ENCODE measurements at places on chromosomes 5 and 9. TPM values are rescaled to one million over a fixed set of nuclear protein-coding genes. Genes with fewer than 3 reads are reported as not detected.

The SLCO6A1 gene
- total RNA-seq: 0.60 TPM

The GFI1B gene
- not detected for total RNA-seq

- DNase-seq: no peak
Observed at GRCh38 chr9:75891771-75892215, 1.3 kb downstream of the PCSK5 start.

DNA sequence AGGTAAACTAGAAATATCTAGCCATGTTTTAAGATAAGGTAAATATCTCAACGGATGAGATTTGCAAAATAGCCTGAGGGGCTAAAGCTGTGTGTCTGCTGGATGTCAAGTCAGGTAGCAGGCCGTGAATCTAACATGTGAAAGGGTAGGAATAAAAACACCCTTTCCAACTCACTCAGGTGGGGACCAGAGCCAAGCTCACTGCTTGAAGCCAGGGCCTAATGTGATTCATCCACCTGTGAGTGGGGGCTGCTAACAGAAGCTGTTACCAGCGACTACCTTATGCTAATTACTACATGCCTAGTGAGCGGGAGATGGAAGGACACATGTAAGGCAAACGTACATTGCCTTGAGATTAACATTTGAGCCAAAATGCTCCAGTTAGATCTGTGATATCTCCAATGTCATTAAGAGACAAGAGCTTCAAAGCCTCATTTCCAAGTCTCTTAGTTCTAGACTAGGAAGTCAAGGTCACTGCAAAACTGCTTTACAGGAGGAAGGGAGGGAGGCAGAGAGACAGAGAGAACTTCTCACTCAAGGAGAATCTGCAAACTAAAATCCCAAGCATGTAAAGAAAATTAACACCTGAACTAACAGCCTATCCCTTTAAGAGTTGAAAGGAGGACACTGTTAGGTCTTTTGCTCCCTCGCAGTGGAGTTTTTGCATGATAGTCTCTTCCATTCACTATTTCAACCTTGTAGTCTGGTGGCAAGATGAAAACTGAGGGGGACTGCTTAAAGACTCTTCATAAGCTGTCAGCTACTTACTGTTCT lies 141.6 kb upstream of the RPS23 start:
- DNase-seq: no peak

The PIP5K1B gene
- total RNA-seq: not detected
